ENCODE measurements at places on chromosomes 7 and 10.

GRCh38 chr7:90715067-90715466, 118.9 kb downstream of the CDK14 start:
- no peak for DNase-seq

GRCh38 chr10:79221110-79222051, 125.9 kb upstream of the PPIF start:
- no peak for DNase-seq

DNA sequence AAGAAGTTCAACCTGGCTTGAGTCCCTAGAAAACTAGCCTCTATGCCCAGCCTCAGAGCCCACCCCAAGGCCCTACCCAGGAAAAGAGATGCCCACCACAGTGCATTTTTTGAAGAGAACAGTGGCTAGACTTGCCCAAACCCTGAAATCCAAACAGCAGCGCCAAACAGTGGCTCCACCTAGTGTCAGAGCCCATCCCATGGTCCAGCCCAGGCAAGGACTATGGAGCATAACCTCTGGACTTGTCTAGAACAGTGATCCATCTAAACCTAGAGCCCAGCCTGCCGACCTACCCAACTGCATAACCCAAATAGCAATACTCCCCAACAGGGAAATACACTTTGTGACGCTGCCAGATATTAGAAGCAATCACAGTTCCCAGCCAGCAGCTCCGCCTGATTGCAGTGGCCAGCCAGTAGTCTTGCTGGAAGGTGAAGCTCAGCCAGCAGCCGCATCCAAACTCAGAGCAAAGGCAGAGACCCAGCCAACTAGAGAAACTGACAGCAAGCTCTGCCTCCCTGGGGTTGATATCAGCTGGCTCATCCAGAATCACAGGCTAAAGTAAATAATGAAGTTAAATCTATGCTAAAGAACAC, 44.5 kb downstream of the HBP1 start:
- DNase-seq: no peak

GRCh38 chr7:11760372-11760771, 71.6 kb downstream of the THSD7A start:
- no peak for DNase-seq

- DNase-seq: no peak
These were observed 109.3 kb downstream of the DKK1 start for GRCh38 chr10:52423369-52423768.

DNA sequence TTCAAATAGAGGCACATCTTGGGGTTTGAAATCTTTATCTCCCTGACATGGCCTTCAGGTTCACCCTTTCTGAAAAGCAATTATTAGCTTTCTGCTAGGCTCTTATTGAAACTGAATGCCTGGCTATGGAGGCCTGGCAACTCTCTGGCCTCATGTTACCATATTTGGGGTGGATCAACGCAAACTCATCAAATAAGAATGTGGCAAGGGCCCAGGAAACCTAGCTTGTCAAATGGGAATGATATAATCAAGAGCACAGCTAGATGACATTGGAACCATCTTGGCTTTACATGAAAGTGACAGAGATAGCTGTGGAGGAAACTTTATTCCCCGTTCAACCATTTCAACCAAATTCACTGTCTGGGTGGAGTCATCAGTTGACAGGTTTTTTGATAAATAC, 202.8 kb upstream of the SMIM30 start:
- no peak for DNase-seq

DNA sequence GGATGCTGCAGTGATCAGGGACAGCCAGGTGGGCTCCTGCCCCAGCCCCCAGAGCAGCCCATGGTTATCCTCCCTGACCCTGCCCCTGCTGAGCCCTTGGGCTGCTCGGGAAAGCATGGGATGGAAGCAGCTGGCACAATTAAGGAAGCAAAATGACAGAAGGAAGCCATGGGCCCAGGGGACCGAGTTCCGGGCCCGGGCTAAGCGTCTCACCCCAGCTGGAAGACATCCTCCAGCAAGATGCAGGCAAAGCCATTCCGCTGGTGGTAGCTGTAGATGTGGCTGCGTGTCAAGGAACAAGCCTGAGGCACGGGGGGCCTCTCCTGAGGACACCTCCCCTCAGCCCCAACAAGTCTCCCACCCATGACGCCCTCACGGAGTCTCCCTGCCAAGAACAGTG, 1.1 kb downstream of the ATG9B start:
- DNase-seq: no peak

DNA sequence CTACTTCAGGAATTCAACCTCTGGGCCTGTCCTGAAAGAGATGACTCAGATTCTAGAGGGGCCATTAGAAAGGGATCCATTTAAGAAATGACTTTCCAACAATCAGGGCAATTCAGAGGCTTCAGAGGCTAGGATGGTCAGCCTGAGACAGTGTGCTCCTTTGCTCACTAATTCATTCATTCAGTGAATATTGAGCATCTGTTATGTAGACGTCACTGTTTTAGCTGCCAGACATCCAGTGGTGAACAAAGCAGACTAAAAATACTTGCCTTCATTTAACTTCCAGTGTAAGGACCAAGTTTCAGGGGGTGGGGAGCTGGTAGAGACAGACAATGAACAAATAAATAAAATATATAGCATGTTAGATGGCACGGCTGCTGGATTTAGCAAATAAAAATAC, 1.6 kb downstream of the KIAA1217 start:
- DNase-seq: no peak

GRCh38 chr7:22127835-22128527, 182.3 kb upstream of the CDCA7L start:
- no peak for DNase-seq

DNA sequence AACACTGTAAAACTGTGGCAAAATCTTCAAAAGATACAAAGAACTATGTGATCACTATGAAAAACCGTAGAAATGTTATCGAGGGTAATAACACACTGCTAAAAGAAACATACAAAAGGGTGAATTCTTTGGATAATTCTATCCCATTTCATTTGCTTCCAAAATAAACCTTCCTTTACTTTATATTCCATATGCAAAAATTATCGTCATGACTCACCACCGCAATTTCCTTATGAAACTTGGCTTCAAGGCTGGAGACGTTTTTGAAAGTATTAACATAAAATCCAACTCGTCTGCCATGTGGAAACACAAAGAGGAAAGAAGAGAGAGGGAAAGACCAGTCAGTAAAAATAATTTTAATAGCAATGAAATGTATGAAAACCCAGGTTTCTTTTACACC, 165.2 kb downstream of the AMPH start:
- DNase-seq: no peak

DNA sequence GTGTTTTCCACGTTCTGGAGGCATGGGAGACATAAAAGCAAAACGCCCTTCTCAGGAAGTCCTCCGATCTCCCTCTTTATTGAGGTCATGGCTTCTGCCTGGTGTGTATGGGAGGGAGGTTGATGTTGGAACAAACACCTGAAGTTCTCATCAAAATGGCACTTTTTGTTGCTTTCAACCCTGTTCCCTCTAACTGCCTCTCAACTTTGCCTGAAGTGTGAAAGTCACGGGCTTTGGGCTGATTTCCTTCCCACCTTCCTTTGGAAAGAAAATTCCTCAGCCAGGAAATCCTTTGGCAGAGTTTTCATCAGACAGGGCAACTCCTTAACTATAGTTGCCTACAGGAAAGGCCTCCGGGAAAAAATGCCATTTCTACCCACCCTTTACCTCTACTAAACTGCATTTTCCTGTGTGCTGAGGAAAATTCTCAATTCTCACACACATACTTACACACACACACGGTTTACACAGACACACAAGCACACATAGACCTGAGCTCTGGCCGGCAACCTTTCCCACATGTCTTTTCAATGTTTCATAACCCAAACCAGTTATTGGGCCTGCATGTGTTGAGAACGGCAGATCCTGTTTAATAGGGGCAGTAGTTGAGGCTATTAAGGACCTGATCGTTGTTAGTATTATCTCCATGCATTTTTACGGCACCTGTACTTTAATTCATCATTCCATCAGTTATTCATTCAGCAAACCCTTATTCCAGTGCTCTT, 36.4 kb downstream of the CYP17A1 start:
- DNase-seq: no peak

DNA sequence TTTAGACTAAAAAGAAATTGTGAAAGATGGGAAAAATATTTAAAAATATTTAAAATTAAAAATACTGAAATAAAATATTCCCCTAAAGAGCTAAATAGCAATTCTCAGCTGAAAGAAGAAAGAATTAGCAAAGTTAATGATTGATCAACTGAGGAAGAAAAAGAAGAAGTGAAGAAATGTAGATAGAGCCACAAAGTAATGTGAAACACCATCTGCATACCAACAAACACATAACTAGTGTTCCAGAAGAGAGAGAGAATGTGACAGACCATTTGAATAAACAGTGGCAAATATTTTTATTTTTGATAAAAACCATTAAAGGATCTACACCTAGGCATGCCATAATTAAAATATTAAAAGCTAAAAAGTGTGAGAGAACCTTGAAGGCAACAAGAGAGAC, 784.5 kb upstream of the ZWINT start:
- DNase-seq: no peak

DNA sequence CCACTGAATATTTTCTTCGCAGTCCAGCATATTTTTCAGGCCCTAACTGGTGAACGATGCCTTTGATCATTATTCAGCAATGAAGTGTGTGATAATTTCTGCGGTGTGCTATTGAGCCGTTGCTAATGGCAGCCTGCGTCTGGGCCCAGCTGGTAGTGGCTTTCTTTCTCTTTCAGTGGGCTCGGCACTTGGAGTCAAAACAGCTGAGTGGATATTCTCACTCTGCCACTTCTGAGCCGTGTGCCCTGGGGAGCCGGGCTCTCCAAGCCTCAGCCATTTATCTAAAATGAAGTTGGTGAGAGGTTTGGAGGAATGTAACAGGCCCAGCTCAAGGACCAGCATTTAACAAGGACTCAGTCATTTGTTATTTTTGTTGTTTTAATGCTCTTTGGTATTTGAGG, 87.5 kb upstream of the IFRD1 start:
- no peak for DNase-seq

GRCh38 chr10:23191764-23192711, at the start of gene PTF1A:
PTF1A (plus strand) TSS chr10:23192312; CDS start chr10:23192531, 219 bp downstream.
- no peak for DNase-seq

DNA sequence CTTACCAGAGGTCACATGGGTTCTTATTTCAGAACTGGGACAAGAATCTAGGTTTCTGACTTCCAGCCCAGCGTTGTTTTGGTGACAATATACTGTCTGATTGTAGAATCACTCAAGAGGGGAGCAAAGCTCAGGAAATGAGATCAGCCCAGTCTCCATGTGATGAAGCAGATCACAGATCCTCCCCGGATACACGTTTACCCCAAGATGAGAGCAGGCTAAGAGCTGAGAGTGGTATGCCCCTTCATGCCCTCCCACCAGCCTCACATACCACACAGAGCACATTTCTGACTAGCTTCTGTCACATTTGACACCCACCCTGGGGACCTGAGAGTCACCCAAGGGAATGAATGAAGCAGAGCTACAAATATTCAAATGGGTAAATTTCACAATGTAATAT, 27.1 kb upstream of the PRKCQ start:
- peak; percentile 58 for DNase-seq

GRCh38 chr7:127035203-127035849, 217.4 kb downstream of the GRM8 start:
- DNase-seq: no peak

DNA sequence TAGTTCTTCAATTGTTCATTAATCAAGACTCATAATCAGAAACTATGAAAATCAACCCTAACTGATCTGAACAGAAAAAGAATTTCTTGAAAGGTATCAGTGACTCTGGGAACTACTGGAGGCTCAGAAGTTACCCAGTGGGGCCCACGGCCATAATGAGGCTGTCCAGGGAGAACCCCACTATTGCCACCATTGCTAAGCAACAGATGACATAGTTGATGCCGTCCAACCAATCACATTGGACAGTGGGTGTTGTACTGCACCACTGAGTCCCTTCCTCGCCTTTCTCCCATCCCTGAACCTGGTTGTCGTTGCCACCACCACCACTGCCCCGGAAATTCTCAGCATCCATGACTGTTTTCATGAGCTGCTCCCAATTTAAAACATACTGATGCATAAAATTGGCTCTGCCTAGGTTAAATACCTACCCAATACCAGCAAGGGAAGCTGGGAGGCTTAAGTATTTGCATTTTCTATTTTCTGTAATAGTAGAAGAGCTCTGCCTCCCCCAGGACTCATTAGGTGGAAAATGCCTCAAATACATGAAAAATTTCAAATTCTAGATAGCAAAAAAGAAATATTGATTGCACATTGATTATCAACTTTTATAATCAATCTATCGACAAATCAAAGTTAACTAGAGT, 26.7 kb upstream of the USP6NL start:
- no peak for DNase-seq

- DNase-seq: no peak
These were observed 385.5 kb upstream of the HPS1 start for GRCh38 chr10:98832196-98832595.

GRCh38 chr7:38374507-38374906, 101.1 kb upstream of the TARP start:
- DNase-seq: no peak

- DNase-seq: no peak
These were observed 76.1 kb downstream of the SKIDA1 start for GRCh38 chr10:21449288-21449966.

GRCh38 chr10:104925232-104925851, 284.3 kb downstream of the SORCS3 start:
- peak; percentile 1 for DNase-seq

- DNase-seq: peak; percentile 64
These were observed 162.6 kb downstream of the CELF2 start for GRCh38 chr10:11180228-11180627.

GRCh38 chr10:18984531-18984930, 64.1 kb upstream of the MALRD1 start:
- DNase-seq: no peak

- DNase-seq: no peak
These were observed 215.6 kb downstream of the DNAJB6 start for GRCh38 chr7:157552295-157552993.

DNA sequence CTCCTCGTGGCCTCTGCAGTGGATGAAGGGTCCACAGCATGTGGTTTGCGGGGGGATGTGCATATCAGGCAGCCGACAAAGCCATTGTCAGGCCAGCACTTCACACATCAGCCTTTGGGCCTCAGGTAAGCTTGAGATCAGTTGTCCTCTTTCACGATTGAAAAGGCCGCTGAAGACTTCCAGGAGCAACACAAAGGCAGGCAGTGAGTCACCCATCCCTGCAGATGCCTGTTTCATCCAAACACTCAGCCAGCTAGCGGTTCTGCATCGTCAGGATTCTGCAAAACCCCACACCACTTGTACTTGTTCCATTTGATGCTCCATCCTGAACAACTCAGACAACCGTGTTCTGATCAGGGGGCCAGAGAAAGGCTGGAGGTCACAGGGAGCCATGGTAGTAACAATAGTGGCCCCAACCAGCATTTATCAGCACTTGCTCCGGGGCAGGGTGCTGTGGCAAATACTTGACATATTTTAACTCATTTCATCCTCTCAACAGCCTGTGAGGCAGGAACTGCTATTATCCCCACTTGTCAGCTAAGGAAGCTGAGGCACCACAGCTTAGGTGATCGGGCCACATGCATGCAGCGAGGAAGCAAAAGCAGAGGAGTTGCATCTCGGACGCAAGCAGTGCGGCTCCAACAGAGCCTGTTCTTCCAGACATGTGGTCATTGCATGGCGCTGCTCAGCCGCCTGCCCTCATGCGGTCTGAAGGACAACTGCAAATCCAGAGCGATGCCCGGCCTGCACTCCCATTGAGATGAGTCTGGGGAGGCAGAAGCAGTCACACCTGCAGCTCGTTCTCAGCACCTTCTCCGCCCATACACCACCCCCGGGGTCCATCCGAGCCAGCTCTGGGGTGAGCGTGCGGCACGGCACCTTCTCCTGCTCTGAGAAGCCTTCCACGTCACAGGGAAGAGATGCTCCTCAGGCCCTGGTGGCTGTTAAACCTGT, 144.9 kb downstream of the PAXIP1 start:
- no peak for DNase-seq
